Activated T-cell treated with anti-CD3 and anti-CD28 coated beads, Interleukin-2, amount 50 U/mL, for 72 hours (primary cell): ENCODE measurements at places on chromosomes 1 and 21. TPM values are rescaled to one million over a fixed set of nuclear protein-coding genes. Genes with fewer than 3 reads are reported as not detected.

The ABCA4 gene
- total RNA-seq, result 0.53 TPM

GRCh38 chr1:6461051-6461530 lies 4.9 kb downstream of the TNFRSF25 start:
- H3K27ac ChIP-seq, result peak overlapping the region; percentile 95
- H3K36me3 ChIP-seq, result peaks cover 10% of the 10 kb centered on the region
- DNase-seq, result no peak

The OR2L5 gene
- total RNA-seq, result not detected

DNA sequence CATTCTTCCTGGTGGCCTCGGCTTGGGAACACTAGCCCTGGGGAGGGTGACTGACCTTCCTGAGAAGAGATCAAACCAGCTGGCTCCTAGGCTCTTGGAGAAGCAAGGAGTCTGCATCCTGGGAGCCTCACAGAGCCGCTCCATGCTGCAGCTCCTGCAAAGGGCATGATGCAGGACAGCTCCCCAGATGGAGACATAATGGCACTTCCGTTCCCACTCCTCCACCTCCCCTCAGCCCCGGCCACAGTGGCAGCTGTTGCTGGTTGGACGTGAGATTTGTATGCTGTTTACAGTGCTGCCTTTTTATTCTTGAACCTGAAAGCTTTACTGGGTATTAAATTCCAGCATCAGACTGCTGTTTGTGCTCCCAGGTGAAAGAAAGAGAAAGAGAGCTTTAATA lies 83.7 kb upstream of the CTTNBP2NL start:
- H3K4me3 ChIP-seq, result no peak overlapping the region
- no peaks in the 10 kb centered on the region for H3K4me1 ChIP-seq
- H3K36me3 ChIP-seq, result no peaks in the 10 kb centered on the region

DNA sequence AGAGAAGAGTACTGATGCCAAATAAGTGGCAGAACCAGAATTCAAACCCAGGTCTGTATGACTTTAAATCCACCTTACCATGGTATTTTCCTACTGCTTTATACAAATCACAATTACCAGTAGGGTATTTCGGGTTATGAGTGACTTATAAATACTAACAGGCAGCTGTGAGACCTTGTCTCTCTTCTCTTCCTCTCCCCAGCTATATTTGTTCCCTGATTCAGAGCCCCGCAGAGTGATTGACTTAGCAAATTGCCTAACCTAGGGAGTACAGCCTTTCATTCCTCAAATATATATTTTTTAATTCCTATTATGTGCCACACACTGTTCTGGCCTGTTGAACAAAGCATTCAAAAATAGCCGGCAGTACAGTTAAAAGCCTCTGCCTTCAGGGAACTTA lies 168.0 kb downstream of the CLEC20A start:
- no peaks in the 10 kb centered on the region for H3K4me1 ChIP-seq
- H3K27ac ChIP-seq, result no peak overlapping the region
- no peak for DNase-seq
- no peaks in the 10 kb centered on the region for H3K27me3 ChIP-seq

- H3K27me3 ChIP-seq, result no peaks in the 10 kb centered on the region
- H3K4me1 ChIP-seq, result peaks cover 92% of the 10 kb centered on the region
- H3K36me3 ChIP-seq, result no peaks in the 10 kb centered on the region
- H3K4me3 ChIP-seq, result peak overlapping the region; percentile 82
- H3K27ac ChIP-seq, result peak overlapping the region; percentile 59
These were observed 2.7 kb downstream of the RORC start for GRCh38 chr1:151828921-151829320.

The VHLL gene
- 0.65 TPM for total RNA-seq

GRCh38 chr1:116573431-116574095 lies 2.7 kb upstream of the CD58 start:
- no peak for DNase-seq
- H3K4me1 ChIP-seq, result peaks cover 66% of the 10 kb centered on the region
- H3K27ac ChIP-seq, result no peak overlapping the region
- H3K4me3 ChIP-seq, result no peak overlapping the region
- peaks cover 18% of the 10 kb centered on the region for H3K27me3 ChIP-seq

DNA sequence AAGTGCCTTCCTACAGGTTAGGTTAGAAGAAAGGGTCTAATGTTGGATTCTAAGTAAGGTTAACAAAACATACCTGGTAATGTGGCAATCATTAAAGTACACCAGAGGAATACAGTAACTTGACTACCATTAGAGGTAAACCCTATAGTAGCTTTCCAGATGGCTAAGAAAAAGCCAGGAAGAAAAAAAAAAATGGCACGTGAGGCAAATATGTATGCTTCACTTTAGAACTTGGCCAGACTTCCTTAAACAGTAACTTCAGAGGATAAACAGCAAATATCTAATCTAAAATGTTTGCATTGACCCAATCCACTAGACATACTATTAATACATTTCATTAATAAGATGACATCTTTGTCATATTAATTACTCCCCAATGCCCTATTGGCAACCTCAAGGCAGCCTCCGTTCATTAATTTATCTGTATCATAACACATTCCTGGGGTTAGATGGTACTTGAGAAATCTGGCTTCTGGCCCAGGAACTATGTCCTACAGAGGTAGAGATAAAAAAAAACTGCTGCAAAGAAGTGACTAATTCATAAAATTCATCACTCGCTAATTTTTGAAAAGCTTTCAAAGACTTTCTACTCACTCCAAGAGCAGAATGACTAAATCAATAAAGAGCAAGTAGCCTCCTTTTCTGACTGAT lies 5.8 kb downstream of the DCAF8 start:
- H3K4me1 ChIP-seq, result peaks cover 57% of the 10 kb centered on the region
- peak overlapping the region; percentile 61 for H3K27ac ChIP-seq
- H3K36me3 ChIP-seq, result peaks cover 30% of the 10 kb centered on the region

DNA sequence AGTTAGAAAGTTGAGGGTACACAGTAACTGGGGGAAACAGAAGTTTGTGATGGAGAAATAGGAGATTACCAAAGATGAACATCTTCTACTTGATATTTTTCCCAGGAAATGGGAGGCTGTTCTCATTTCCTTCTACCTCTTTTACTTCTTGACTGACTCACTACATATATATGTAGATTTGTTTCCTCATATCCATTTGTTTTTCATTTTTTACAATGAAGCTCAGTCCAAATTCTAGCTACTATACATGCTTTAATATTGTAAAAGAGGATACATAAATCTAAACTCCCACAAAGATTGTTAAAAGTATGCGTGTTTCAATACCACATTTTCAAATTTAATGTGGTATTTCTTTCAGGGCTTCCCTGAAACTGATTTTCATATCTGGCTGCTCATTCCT lies 366.6 kb upstream of the NCAM2 start:
- DNase-seq, result no peak
- H3K36me3 ChIP-seq, result no peaks in the 10 kb centered on the region
- no peaks in the 10 kb centered on the region for H3K4me1 ChIP-seq
- H3K27ac ChIP-seq, result no peak overlapping the region
- H3K27me3 ChIP-seq, result no peaks in the 10 kb centered on the region
- no peak overlapping the region for H3K4me3 ChIP-seq

- H3K27ac ChIP-seq, result no peak overlapping the region
- no peaks in the 10 kb centered on the region for H3K27me3 ChIP-seq
- H3K36me3 ChIP-seq, result peaks cover 2% of the 10 kb centered on the region
- no peak for DNase-seq
- no peak overlapping the region for H3K4me3 ChIP-seq
These were observed 174.8 kb downstream of the LTN1 start for GRCh38 chr21:28817871-28818270.

The KMO gene
- total RNA-seq, result not detected

GRCh38 chr1:185108321-185108720 lies 48.4 kb downstream of the TRMT1L start:
- no peak overlapping the region for H3K27ac ChIP-seq
- peaks cover 9% of the 10 kb centered on the region for H3K36me3 ChIP-seq
- DNase-seq, result no peak

- DNase-seq, result no peak
- no peak overlapping the region for H3K27ac ChIP-seq
- H3K27me3 ChIP-seq, result peaks cover 16% of the 10 kb centered on the region
These were observed 133.2 kb upstream of the KCNJ15 start for GRCh38 chr21:38123626-38124025.

The TRIM63 gene
- total RNA-seq, result 0.35 TPM

DNA sequence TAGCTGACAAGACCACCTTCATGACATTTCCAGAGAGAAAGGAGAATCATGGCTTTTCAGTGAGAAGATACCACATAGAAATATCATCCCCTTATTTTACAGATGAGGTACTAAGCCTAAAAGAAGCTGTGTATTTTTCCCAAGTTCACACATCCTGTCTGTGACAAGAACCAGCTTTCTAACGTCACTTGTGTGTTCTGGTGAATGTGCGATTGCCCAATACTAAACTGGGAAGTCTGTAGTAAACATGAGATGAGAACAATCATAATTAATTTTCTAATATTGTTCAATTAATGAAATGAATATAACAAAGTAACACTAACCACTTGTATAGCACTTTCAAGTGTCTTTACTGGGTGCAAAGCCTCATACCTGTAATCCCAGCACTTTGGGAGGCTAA lies 46.0 kb downstream of the PTGER3 start:
- no peak overlapping the region for H3K4me3 ChIP-seq
- H3K36me3 ChIP-seq, result no peaks in the 10 kb centered on the region
- no peak overlapping the region for H3K27ac ChIP-seq
- no peak for DNase-seq

GRCh38 chr1:47755101-47755990 lies 241.8 kb downstream of the TRABD2B start:
- no peaks in the 10 kb centered on the region for H3K36me3 ChIP-seq
- peak; percentile 67 for DNase-seq
- H3K27ac ChIP-seq, result no peak overlapping the region
- no peak overlapping the region for H3K4me3 ChIP-seq

GRCh38 chr1:182317611-182318161 lies 73.9 kb downstream of the GLUL start:
- no peak for DNase-seq
- H3K36me3 ChIP-seq, result no peaks in the 10 kb centered on the region
- H3K27me3 ChIP-seq, result peaks cover 10% of the 10 kb centered on the region
- H3K27ac ChIP-seq, result no peak overlapping the region

The C1QTNF12 gene
- total RNA-seq, result 8.1 TPM

The KAZN gene
- total RNA-seq, result 0.46 TPM

DNA sequence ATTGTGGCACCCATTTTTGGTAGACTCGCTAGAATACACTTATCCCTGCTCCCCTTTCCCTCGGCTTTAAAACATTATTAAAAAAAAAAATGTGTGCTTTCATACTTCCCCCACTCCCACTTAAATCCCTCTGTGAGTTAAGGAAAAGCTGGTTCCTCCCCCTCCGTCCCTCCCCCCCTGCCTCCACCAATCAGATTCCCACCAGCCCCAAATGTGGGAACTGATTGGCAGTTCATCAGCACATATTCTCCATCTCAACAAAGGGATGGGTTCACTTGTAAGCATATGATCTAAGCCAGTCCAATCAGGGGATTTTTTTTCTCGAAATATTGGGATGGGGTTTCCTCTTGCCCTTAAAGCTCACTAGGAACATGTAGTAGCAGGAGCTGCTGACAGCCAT lies 10.8 kb upstream of the FYB2 start:
- no peak overlapping the region for H3K4me3 ChIP-seq
- no peaks in the 10 kb centered on the region for H3K36me3 ChIP-seq
- DNase-seq, result no peak
- peaks cover 26% of the 10 kb centered on the region for H3K27me3 ChIP-seq
- no peak overlapping the region for H3K27ac ChIP-seq
- peaks cover 6% of the 10 kb centered on the region for H3K4me1 ChIP-seq

GRCh38 chr1:234589064-234589800 lies 20.7 kb downstream of the IRF2BP2 start:
- peaks cover 6% of the 10 kb centered on the region for H3K4me1 ChIP-seq
- no peak for DNase-seq
- peaks cover 16% of the 10 kb centered on the region for H3K27me3 ChIP-seq

The RAB25 gene
- total RNA-seq, result 0.53 TPM

GRCh38 chr1:165424454-165425216 lies 20.3 kb downstream of the RXRG start:
- H3K4me1 ChIP-seq, result peaks cover 18% of the 10 kb centered on the region
- peak; percentile 14 for DNase-seq
- no peaks in the 10 kb centered on the region for H3K27me3 ChIP-seq
- peak overlapping the region; percentile 80 for H3K4me3 ChIP-seq
- H3K36me3 ChIP-seq, result no peaks in the 10 kb centered on the region
- peak overlapping the region; percentile 38 for H3K27ac ChIP-seq

DNA sequence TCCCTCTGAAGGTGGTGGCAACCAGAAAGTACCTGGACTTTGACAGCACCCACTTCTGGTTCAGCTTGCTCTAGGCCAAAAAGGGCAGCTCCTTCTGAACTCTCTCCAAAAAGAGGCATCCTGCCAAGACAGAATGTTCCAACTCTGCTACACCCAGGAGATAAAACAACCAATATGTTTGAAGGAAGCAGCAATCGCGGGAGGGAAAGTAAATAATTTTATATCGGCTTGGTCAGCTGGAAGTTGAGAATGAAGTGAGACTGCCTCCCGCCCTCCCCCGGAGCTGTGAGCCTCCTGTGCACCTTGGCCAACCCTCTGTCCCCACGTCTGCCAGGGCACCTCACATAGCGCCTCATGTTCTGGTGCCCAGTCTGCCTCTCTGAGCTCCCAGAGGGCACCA lies 130.3 kb upstream of the ATP1A1 start:
- H3K27me3 ChIP-seq, result no peaks in the 10 kb centered on the region
- H3K4me3 ChIP-seq, result no peak overlapping the region
- no peaks in the 10 kb centered on the region for H3K36me3 ChIP-seq

The KIF26B gene
- 0.34 TPM for total RNA-seq

DNA sequence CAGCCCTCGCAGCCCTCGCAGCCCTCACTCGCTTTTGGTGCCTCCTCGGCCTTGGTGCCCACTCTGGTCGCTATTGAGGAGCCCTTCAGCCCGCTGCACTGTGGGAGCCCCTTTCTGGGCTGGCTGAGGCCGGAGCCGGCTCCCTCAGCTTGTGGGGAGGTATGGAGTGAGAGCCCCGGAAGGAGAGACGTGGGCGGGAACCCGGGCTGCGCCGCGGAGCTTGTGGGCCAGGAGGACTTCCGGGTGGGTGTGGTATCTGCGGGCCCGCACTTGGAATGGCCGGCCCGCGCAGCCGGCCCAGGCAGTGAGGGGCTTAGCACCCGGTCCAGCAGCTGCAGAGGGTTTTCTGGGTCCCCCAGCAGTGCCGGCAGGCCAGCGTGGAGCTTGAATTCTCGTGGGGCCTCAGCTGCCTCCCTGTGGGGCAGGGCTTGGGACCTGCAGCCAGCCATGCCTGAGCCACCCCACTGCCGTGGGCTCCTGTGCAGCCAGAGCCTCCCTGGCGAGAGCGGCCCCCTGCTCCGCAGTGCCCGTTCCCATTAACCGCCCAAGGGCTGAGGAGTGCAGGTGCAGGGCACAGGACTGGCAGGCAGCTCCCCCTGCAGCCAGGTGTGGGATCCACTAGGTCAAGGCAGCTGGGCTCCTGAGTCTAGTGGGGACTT lies 9.9 kb upstream of the CFHR2 start:
- H3K27ac ChIP-seq, result no peak overlapping the region
- H3K4me1 ChIP-seq, result no peaks in the 10 kb centered on the region
- DNase-seq, result no peak
- no peak overlapping the region for H3K4me3 ChIP-seq
- H3K27me3 ChIP-seq, result no peaks in the 10 kb centered on the region
- no peaks in the 10 kb centered on the region for H3K36me3 ChIP-seq

- H3K4me3 ChIP-seq, result no peak overlapping the region
- no peak for DNase-seq
- peaks cover 2% of the 10 kb centered on the region for H3K36me3 ChIP-seq
- no peaks in the 10 kb centered on the region for H3K4me1 ChIP-seq
- H3K27ac ChIP-seq, result no peak overlapping the region
These were observed 116.1 kb upstream of the GORAB start for GRCh38 chr1:170415710-170416372.

GRCh38 chr1:175512637-175513412 lies 230.6 kb downstream of the TNR start:
- DNase-seq, result no peak
- no peaks in the 10 kb centered on the region for H3K36me3 ChIP-seq
- no peak overlapping the region for H3K27ac ChIP-seq
- peaks cover 5% of the 10 kb centered on the region for H3K4me1 ChIP-seq
- H3K4me3 ChIP-seq, result no peak overlapping the region
